ENCODE measurements at places on chromosomes 7 and 10.

DNA sequence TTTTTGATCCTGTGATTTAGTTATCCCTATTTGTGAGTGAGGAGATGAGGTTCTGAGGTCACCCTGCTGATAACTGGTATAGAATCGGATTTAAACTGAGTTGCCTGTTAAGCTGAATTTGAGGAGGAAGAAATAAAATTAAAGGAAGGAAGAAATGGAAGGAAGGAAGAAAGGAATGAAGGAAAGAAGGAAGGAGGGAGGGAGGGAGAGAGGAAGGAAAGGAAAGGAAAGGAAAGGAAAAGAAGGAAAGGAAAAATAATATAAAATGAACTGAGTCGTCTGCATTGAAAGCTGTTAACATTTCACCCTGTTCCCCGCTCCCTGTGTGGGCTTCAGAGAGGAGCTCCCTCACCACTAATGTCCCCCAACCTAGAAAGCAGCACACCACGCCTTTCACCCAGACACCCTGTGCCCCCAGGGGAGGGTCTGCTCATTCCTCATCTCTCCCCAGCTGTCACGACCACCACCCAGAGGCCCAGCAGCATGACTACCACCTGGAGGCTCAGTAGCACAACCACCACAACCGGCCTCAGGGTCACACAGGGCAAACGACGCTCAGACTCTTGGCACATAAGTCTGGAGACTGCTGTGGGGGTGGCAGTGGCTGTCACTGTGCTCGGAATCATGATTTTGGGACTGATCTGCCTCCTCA lies 16.3 kb downstream of the PILRA start:
- DNase-seq: no peak

GRCh38 chr7:143257501-143257900 lies 5.7 kb upstream of the GSTK1 start:
- no peak for DNase-seq

- no peak for DNase-seq
Observed at GRCh38 chr10:110093722-110094121, 85.9 kb downstream of the ADD3 start.

DNA sequence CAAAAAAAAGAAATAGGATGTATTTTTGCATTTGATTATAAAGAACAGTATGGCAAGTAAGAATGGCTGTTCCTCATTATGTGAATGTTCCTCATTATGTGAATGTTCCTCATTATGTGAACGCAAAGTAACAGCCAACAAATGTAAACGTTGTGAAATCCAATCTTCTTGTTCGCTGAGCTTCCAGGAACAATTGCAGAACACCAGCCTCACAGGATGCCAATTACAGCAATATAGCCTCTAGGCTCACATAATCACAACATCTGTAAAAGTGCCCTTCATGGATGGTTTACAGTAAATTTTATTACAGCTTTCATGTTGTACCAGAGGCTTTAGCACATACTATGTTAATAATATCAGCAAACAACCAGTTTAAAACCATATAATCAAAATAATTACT lies 71.6 kb downstream of the THSD7A start:
- DNase-seq: peak; percentile 63

GRCh38 chr10:126609566-126609965 lies 60.9 kb downstream of the C10orf90 start:
- DNase-seq: no peak

Measured in NCI-H2227 treated with DMSO at 0.1 percent for 48 hours (cell line).